ENCODE measurements at places on chromosomes 6 and 20.

DNA sequence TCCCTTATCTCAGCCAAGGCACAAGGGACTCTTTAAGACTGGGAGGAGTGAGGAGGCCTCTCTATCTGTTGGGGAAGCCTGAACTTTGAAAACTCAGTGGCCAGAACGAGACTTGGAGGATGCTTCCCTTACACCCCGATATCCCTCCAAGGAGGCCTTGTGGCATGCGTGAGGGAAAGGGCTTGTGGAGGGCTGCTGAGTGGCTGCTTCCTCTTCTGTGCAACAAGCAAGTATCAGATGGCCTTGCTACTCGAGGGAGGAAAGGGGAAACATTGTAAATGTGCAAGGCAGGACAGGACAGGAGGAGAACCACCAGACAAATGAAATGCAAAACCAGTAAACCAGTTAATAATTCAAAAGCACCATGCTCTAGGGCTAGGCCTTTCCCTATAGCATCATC is 306.5 kb upstream of the MAP3K7 start:
- DNase-seq = no peak

DNA sequence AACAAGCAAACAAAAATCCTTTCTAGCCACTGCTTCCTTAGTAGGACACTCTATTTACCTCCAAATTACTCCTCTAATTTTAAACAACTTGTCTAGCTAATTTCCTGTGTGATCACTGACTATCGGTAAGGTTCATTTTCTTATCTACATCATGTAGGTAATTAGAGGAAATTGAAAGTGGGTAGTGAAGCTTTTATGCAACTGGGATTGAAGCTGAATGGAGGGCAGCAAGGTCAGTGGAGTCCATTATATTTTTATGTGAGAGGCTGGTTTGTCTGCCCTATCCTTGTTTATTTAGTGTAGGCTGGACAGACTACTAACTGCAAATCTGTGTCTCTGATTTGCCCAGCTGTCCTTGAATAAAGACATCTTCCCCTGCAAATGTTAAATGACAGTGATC is 88.5 kb upstream of the SIM1 start:
- DNase-seq = no peak

GRCh38 chr6:16136091-16136490 is 7.2 kb downstream of the MYLIP start:
- DNase-seq = no peak

DNA sequence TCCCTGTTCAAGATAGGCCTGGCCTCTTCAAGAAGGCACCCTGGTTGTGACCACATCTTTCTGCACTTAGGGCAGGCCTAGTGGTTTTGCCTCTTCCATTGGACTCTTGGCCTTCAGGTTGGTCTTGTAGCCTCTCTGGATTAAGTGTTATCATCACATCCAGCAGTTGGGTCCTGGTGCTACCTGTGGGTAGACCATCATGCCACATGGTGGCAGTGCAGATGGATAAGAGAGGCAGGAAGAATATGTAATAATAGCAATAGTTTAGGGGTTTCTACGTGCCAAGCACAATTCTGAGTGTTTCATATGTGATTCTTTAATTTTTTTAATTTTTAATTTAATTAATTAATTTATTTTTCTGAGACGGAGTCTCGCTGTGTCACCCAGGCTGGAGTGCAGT is 28.5 kb upstream of the SNRPB2 start:
- no peak for DNase-seq

- no peak for DNase-seq
These were observed 162.5 kb downstream of the VEGFA start for GRCh38 chr6:43932259-43933147.

DNA sequence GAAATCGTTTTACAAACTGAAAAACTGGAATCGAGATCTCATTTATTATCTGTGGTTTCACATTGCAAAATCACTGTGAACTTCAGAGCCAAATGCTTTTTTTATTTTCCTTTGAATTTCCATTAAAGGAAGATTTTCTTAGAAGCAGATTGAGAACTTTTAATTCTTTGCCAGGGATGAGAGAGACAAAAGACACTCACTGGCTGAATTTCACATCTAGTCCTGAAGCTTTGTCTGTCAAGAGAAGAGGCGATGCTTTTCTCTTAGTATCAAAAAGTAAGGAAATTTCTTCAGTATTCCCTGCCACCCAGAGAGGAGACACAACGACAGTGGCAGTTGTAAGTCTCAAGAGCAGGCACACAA is 141.8 kb downstream of the TMEM200A start:
- DNase-seq = no peak

- DNase-seq = no peak
These were observed 38.0 kb downstream of the PKHD1 start for GRCh38 chr6:52049252-52050050.

- no peak for DNase-seq
These were observed 433.2 kb downstream of the GRIK2 start for GRCh38 chr6:101826678-101827077.

DNA sequence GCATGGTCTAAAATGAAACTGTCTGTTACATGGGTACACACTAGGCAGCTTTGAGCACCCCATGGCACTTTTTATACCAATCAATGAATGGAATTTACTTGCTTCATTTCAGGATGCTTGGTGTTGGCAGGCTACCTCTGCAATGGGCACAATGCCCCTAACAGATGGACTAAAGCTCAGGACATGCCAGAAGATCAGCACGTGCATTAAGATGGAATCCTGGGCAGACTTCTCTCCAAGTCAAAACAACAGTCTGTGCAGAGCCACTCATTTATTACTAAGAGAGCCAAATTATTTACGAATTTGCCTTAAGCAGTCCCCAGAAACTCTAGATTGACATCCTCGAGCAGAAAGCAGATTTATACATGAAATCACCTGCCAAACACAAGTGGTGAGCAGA is 55.8 kb upstream of the SCML4 start:
- no peak for DNase-seq

DNA sequence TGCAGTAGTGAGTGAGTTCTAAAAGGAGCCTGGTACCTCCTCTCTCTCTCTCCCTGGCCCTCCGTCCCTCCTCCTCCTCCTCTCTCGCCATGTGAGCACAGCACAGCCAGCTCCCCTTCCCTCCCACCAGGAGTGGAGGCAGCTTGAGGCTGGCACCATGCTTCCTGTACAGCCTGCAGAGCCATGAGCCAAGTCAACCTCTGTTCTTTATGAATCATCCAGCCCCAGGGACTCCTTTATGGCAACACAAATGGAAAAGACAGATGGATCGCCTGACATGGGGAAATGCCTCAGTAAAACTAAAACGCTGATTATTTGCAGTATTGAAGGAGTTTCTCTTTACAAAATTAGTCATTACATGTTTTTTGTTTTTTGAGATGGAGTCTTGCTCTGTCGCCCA is 233.7 kb upstream of the ARID1B start:
- DNase-seq = no peak

DNA sequence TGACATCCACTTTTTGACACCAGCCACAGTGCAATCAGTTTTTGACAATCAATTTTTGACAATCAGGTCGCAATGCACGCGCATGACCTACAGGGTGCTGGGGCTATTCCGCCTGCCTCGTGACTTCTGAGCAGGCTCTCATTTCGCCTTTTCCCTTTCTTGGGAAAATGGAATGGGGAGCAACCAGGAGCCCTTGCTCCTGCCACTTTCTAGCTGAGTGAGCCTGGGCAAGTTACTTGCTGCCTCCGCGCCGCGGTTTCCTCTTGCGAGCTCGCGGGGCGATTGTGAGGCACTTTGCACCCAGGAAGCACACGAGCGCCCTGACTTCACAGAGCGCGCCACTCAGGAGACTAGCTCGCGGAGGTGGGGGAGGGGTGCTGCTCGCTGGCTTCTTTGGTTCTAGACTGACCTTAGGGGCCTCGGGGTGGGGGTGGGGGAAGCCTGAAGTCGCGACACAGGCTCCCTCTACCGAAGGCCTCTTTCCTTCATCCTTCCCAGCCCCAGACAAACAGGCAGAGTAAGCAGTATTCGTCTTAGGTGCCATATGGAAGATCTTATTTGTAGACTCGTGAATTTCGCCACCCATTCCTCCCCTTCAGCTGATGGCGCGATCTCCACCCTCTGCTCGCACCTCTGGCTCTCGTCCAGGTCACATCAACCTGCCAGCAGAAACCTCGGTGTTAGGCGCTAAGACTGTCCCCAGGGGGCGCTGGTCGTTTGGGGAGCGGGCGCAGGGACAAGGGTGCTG is 4.6 kb downstream of the TP53TG5 start:
- DNase-seq = peak; percentile 78

DNA sequence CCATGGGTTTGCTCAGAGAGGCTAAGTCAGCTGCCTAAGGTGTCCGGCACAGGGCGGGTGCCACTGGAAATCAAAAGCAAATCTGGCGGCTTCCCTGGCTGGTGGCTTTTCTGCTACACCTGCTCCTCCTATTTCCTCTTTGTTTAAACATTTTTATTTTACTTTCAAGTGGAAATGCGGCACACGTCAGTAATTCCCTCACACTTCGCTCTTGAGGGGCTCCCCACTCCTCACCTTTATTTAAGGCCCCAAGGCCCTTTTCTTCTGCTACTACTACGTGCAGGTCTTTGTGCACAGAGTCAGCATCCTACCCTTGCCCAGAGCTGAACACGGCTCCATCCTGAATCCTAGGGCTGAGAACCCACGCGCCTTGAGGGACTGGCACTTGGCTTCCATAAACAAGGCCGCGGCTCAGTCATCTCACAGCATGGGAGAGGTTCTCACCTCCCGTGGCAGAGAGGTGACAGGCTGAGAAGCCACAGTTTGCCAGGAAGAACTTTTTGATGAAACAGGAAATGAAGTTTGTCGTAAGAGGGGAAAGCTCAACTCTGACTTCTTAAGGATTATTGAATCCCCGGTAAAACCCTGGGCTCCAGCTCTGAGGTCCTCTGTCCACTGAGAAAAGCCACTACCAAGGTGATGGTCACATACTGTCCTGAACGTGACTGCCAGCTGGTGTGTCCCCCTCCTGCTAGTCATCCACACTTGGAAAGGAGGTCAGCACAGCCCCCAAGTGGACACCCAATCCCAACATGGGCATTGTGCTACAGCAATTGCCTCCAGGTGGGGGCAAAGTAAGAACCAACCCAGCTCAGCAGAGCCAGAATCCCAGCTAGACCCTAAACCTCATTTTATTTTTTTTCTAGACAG is 48.0 kb downstream of the NFATC2 start:
- DNase-seq = no peak

DNA sequence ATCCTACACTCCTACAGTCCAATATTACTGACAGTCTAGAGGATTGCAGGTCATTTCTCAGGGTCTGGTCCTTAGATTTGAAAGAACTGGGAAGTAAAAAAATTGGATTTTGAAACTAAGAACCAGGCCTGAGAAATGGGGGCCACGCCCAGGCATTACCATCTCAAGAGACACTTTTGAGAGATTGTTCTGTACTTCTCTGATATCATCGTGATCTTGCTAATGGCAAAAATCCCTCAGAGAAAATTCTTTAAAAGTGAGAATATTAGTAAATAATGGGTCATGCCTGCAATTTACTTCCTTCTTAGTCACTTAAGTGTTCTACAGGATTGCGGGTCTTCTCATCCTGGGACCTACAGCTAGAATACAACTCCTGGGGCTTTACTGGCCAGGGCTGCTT is 42.0 kb upstream of the HIVEP1 start:
- DNase-seq = no peak

DNA sequence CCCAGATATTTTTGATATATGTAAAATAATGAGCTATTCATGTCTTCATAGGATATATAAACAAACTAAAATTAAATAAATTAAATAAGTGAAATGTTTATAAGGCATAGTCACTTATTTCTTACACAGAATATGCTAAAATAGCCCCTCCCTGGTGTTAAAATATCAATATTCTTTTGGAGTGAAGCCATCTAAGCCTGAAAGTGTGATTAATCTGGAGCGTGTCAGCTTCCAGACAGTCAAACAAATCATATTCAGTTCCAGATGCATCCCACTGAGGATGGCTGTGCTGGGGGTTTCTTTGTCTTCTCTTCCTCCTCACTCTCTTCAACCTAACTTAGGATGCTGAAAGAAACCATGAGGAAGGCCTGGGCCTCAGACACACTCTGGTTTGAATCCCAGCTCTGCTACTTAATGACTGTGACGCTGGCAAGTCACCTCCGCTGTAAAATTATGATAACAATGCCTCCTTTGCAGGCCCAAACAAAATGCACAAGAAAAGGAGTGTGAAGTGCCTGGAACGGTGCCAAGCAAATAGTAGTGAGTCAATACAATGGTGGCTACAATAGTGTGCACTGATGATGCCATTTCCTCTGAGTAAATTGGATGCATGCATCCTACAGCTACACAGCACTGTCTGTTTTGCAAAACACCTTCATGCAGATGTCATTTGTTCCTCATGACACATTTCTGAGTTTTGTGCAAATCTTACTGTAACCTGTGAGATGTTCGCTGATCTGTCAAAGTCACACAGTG is 161.4 kb downstream of the FOXC1 start:
- DNase-seq = no peak

DNA sequence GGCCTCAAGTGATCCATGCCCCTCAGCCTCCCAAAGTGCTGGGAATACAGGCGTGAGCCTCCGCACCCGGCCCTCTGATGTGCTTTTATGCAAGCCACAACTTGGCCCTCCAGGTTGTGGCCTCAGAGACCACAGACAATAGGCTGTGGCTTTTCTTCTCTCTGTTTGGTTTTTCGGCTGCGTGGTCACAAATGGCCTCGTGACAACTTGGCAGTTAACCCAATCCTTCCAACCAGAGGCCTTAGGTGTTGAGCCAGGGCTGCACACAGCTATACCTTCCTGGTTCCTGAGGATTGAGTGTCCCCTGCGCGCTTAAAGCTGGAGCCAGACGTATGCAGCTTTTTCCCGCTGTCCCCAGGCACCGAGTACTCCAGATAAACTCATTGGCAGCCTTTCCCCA is 6.3 kb upstream of the TGM3 start:
- no peak for DNase-seq

DNA sequence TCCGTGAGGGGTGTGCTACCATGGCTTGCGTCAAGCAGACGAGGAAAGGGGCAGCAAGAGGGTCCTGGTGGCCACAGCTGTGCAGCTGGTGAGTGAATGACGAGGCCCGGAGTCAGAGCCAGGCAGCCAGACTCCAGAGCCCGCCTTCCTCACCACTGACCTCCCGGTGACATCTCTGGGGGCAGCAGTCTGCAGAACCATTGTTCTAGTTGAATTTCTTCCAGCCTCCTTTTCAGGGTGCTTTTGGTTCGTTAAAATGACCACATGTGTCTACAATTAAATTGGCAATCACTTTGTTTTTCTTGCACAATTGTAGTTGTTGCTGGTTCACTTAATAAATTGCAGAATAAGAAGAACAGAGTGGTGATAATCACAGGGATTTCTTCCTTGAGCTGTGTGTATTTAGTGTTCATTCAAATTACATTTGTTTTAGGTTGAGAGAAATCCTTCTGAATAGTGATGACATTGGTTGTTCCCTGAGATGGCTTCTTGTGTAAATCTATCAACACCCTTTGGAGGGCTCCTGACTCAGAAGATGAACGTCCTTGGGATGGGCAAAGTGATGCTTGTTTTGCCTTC is 96.4 kb downstream of the TULP4 start:
- no peak for DNase-seq

GRCh38 chr6:145531822-145532221 is 203.5 kb downstream of the EPM2A start:
- no peak for DNase-seq

GRCh38 chr6:45507186-45507585 is 129.5 kb upstream of the SUPT3H start:
- DNase-seq = no peak
